ENCODE measurements at places on chromosomes 12 and 14. TPM values are rescaled to one million over a fixed set of nuclear protein-coding genes. Genes with fewer than 3 reads are reported as not detected.

DNA sequence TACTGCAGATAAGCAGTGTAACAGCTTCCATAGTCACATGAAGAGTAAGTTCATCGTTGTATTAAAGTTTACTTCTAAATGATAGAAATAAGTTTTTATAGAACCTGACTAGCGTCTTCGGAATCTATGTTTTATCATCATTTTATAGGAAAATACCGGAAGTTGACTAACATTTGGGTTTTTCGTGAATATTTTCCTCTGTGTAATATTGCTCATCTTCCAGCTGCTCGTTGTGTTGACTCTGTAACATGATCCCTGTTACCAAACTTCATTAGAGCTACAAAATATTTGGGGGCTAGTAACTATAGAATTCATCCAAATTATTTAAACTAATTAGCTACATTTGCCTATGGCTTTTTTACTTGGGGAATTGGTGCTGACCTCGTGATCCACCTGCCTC is 37.2 kb downstream of the DDX51 start:
- no peak for DNase-seq

GRCh38 chr12:108090932-108091678 is 38.0 kb upstream of the WSCD2 start:
- no peak for DNase-seq

DNA sequence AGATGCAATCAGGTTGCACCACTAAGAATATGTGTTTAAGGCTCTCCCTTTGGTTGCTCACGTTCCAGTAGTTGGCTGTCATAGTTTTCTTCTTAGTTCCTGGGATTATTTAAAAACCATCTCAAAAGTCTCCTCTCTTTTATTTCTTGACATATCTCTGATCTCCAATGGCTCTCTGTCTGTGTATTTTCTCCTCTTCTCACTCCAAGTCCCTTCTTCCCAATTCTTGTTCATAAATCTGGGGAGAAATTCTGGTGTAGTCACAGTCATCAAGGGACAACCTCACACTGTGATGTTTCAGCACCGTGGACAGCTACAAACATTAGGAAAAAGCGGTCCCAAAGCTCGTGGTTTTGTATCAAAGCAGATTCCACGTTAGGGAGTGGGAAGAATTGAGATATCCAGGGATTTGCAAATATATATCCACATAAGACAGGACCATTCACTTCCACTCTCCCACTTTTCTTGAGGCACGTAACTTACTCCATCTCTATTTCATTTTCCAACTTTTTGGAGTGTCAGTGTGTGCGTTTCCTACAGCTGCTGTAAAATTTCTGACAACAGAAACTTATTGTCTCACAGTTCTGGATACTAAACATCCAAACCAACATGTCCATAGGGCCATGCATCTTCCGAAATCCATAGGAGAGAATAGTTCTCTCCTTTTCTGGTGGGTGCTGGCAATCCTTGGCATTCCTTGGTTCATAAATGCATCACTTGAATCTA is 80.6 kb upstream of the TMEM233 start:
- DNase-seq: peak; percentile 63

DNA sequence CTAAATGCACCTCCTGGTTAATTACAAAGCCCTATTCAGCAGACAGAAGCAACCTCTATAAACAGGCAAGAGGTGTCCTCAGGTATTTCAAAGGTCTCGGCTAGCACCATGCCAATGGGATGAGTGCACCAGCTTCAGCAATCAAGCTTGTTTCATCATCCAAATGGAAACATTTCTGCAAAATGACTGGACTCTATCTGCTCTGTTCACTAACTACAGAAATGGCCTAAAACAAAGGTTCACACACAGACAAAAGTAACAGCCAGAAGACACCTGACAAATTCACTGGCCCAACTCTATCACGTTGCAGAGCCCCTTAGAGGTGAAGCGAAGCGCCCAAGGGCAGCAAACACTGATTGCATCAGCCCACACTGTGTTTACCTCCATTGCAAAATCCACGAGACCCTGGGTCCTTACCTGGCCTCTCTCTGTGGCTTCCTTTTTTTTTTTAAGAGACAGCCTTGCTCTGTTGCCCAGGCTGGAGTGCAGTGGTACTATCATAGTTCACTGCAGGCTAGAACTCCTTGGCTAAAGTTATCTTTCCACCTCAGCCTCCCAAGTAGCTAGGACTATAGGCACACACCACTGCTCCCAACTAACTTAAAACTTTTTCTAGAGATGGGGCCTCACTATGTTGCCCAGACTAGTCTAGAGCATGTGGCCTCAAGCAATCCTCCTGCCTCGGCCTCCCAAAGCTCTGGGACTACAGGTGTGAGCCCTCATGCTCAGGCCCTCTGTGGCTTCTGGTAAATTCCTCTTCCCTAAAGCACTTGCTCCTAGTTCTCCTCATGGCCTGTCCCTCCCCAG is 8.5 kb upstream of the SYNE3 start:
- no peak for DNase-seq

DNA sequence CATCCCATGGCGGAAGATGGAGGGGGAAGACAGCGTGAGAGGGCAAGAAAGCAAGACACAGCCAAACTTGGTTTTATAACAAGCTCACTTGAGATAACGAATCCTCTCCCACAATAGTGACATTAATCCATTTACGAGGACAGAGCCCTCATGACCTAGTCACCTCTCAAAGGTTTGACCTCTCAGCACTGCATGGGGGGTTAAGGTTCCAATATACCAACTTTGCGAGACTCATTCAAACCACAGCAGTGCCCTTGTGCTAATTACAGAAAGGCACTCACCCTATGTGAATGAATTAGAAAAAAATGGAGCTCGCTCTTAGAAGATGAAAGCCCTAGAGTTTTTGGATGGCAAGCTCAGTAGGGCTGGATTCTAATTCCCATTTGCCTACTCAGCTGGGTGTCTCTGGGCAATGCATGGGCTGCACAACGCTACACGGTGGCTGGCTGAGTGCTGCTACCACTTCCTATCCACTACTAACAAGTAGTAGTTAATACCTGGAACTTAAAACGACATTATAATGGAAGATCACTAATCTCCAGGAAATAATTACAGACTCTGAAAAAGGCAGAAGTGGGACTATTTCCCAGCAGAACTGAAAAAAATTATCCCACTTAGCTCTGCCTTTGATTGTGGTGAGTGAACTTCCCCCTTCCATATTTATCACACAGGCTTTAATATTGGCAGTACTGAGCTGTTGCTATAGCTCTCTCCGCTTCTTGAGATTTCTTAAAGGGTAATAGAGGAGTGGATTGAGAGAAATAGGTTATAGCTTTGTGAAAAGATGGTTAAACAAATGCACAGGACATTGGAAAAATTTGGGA is 27.5 kb downstream of the TESPA1 start:
- no peak for DNase-seq

- no peak for DNase-seq
These were observed 10.2 kb upstream of the GPX2 start for GRCh38 chr14:64952598-64953309.

DNA sequence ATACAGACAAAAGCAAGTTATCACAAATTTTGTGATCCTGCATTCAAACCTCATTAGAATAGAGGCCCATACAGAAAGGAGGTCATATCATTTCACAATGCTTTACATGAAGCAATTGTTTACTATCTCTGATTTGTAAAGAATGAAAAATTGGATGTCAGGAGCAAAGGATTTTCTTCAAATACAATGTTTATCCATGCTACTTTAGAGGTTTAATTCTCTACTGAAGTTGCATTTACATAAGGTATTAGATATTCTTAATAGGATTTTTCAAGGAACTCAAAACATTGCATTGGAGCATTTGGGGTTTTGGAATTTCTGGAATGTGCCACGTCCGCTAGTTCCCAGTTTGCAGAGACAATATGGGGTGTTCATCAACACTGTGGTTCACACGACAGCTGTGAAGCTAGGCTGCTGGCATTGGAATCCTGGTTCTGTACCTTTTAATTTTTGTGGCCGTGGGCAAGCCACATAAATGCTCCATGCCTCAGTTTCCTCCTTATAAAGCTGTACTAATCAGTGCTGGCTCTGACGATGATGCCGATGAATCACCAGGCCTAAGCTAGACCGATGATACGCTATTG is 174.8 kb downstream of the APAF1 start:
- peak; percentile 42 for DNase-seq

CATSPERB gene
- total RNA-seq: 7.4 TPM

ACVRL1 gene
- total RNA-seq: 101 TPM

OR10AD1 gene
- total RNA-seq: not detected
